Myometrial cell (primary cell): ENCODE measurements at places on chromosomes 7 and 10. TPM values are rescaled to one million over a fixed set of nuclear protein-coding genes. Genes with fewer than 3 reads are reported as not detected.

The ADIRF gene
- total RNA-seq = 35.6 and 35.7 TPM in 2 replicates

The FAM204A gene
- total RNA-seq = 23.4 and 44.5 TPM in 2 replicates

The HTR7 gene
- total RNA-seq = 0.18 and 0.29 TPM in 2 replicates

The SFRP4 gene
- total RNA-seq = under 0.01 and 0.29 TPM in 2 replicates

The SPDYE2 gene
- total RNA-seq = not detected in 2 replicates

The AASS gene
- total RNA-seq = 20.5 and 23.6 TPM in 2 replicates

The ACTR3C gene
- 4.6 TPM in 1 of 2 replicates, not detected in the other for total RNA-seq

The SLC29A4 gene
- total RNA-seq = 0.86 and 1.6 TPM in 2 replicates

The SLC18A3 gene
- total RNA-seq = not detected in 2 replicates

The MAGI2 gene
- 1.7 and 1.9 TPM in 2 replicates for total RNA-seq

The CCNY gene
- 34.0 and 35.2 TPM in 2 replicates for total RNA-seq

The PTF1A gene
- total RNA-seq = not detected in 2 replicates

The SHTN1 gene
- 1.4 and 1.6 TPM in 2 replicates for total RNA-seq

The SORBS1 gene
- 0.35 and 0.86 TPM in 2 replicates for total RNA-seq

The RSPH10B2 gene
- total RNA-seq = not detected in 2 replicates

The WIPF3 gene
- total RNA-seq = not detected in 2 replicates
